Activated CD4-positive, alpha-beta T cell treated with anti-CD3 and anti-CD28 coated beads for 1 hour (primary cell): ENCODE measurements at places on chromosomes 2 and 18.
A peak's percentile ranks its signal among the peaks of the same experiment; 100 is the strongest.

DNA sequence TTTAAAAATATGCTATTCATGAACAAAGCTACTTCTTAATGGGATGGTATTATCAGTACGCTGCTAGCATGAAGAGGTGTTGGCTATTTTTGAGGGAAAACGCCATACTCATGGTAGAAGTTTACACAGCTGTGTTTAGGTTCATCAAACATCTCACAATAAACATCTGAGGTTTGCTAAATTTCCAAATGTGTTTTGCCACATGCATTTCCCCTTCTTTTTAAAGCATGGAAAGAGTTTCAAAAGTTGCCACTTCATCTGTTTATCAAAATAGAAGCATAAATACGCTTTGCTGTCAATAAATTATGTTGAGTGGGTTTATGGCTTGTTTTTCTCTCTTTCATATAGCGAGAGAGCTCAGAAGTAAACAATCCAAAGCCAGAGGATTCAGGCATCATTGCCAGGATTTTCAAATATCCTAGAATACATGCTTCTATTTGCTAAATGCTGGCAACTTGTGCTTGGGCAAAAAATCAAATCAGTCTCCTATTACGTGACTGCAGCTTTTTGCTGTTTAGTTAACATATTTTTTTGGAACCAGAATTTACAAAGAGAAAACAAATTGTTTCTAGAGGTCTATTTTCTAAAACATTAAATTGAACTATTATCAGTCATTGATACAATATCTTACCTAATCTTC lies 1919.9 kb upstream of the LRRTM1 start:
- no peak for DNase-seq

DNA sequence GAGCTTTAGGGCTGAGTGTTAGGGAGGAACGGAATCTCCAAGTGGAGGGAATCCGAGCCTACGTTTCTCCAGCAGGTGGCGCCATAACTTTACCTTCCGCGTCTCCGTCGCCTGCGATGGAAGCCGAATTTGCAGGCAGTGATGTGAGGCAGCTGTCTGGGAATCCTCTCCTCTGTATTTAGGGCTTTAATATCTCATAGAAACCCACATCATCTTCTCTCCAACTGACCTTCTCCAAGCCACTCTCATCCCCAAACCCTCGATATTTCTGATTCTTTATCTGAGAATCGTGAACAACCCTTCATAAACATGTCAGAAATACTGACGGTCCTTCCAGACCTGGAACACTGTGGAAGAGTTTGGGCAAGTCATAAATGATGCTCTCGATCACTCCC lies 27.5 kb downstream of the SIX2 start:
- peak; percentile 49 for DNase-seq

DNA sequence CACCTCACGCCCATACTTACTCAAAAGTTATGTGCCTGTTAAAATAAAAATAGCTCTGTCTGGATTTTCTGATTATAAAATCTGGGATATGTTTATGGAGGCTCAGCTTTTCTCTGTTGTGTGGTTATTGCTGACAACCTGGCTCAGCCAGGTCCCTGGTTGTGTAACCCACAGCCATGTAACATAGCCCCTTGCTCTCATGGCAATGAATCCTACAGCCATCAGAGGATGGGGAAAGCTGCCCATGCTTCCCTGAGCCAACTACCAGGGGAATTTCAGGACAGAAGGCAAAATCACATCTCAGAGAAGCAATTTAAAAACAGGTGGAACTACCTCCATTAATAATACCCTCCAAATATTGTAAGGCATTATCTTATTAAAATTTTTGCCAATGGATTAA lies 29.7 kb downstream of the ST8SIA5 start:
- DNase-seq = no peak

GRCh38 chr18:62713651-62714247 lies 1.6 kb upstream of the PHLPP1 start:
- no peak for DNase-seq

DNA sequence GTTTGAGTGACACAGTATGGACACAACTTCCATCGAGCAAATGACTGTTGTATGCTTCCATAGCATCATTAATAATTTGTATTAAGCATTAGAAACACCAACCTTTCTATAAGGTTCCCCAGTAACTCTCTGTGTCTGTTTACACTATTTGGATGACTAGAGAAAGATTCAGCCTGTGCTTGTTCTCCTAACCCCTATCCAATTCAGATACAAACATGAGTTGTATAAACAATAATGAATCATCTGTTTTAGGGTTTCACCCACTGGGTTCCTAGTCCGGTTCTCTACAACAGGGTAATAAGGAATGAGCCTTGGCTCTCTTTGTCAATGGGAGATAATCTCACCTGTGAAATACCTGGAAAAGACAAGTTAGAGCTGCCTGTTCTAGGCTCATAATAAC lies 894.1 kb upstream of the PIK3C3 start:
- DNase-seq = no peak

- DNase-seq = no peak
Observed at GRCh38 chr2:224925810-224926100, 116.5 kb downstream of the DOCK10 start.

GRCh38 chr2:239725551-239725890 lies 299.6 kb downstream of the NDUFA10 start:
- DNase-seq = no peak

GRCh38 chr2:11121099-11121822 lies 34.0 kb upstream of the SLC66A3 start:
- no peak for DNase-seq

DNA sequence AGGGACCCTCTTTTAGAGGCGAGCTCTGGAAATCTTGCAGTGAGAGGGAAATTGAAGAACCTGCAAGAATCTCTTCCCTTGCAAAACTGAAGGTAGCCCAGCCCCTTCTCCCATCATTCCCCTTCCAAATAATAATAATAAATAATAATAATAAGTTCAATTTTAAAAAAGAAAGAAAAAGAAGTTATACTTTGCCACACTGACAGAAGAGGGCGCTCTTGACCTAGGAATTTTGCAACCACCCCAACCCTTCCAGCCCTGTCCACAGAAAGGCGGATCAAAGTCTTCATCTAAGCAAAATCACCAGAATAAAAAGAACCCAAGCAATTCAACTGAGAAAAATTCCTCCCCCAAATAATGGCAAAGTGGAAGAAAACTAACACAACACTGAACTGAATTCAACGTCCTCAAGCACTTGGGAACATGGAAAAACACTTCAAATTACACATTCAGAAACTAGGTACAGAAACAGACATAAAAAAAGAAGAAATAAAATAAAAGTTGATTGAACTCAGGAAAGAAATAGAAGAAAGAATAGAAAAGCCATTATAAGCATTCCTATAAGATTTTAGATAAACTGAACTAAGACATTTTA lies 98.9 kb upstream of the GLS start:
- no peak for DNase-seq

GRCh38 chr2:74239346-74239745 lies 40.9 kb downstream of the MTHFD2 start:
- DNase-seq = no peak

DNA sequence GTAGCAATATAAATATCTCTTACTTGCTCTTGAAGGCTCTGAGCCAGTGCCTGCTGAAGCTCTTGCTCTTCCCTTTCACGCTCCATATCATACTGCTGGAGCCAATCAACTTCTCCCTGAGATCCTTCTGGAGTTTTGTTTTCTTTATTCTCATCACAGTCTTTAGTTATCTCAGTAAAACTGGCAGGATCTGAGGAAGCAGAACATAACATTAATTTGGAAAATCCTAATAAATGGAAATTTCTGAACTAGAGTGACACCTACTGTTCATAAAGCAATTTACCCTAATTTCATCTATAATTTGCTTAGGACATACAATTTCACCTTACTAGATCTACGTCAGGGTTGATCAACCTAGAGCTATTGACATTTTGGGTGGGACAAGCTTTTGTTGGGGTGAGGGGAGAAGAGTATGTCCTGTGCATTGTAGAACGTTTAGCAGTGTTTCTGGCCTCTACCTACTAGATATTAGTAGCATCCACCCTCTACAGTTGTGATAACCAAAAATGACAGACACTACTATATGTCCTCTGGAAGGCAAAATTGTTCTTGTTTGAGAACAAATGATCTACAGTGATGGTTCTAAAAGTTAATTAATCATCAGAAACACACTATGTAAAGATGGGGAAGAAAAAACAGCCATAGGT lies 47.2 kb downstream of the VIL1 start:
- DNase-seq = no peak

DNA sequence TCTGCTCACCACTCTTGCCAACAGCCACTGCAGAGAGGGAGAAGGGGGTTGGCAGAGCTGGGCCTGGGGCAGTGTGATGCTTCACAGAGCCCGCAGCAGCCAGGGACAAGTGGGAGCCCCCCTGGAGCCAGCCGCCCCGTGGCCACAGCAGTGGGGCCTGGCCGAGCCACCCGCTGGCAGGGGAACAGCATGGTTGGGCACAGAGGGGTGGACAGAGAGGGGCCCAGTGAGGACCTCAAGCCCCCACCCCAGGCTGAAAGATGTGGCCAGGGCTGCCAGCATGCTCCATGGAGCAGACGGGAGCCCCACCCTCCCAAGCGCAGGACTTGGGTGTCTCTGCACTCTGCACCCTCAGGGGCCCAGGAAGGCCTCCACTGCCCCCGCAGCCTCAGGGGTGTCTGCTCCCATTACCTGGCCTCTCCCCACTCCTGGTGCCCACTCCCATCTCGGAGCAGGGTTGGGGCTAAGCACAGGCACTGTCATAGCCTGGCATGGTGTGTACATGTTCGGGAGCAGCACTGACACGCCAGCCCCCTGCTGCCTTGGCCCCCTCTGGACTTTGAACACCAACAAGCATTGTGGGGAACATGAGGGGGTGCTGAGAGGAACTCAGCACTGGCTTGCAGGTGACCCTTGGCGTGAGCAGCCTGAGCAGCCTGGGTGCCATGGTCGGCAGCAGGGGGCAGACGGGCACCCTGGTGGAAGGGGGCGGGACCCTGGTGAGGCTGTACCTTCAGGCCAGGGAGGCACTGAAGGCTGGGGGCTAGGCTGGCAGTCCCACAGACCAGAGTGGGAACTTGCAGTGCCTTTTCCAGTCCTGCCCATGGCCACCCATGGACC lies 279.6 kb upstream of the CYP26B1 start:
- DNase-seq = no peak

DNA sequence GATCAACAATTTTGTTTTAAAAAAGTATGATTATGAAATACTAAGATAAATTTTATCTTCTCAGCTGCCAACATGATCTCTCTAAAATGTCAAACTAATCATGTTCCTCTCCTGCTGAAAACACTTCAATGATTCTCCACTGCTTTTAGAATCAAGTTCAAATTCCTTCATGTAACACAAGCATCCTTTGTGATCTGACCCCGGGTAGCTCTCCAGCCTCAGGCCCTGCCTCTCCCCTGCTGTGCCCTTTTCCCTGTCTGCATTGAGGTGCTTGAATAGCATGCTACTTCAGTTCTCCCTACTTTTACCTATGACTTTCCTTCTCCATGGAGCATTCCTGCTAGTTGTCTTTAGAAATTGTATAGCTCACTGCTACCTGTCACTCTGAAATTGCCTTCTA lies 274.8 kb downstream of the PDE11A start:
- DNase-seq = no peak

DNA sequence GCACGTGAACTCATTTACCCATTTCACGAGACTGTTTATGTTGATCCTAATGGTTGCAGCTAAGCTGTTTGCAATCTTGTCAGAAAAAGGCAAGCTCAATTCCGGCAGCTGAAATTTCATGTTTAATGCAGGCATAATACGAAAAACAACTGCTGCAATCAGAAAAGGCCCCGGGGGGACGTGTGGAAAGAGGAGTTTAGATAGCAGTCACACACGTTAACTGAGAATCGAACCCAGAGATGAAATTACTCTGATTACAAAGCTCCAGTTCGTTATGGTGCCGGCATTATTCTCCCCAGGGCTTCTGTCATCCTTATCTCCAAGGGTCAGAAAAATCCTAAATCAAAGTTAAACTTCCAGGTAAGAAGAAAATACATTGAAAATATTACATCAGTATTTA lies 79.9 kb upstream of the MYT1L start:
- no peak for DNase-seq

- DNase-seq = no peak
Observed at GRCh38 chr2:230910546-230911177, 14.4 kb downstream of the GPR55 start.

- DNase-seq = no peak
Observed at GRCh38 chr2:215363461-215364156, 51.8 kb downstream of the ATIC start.

DNA sequence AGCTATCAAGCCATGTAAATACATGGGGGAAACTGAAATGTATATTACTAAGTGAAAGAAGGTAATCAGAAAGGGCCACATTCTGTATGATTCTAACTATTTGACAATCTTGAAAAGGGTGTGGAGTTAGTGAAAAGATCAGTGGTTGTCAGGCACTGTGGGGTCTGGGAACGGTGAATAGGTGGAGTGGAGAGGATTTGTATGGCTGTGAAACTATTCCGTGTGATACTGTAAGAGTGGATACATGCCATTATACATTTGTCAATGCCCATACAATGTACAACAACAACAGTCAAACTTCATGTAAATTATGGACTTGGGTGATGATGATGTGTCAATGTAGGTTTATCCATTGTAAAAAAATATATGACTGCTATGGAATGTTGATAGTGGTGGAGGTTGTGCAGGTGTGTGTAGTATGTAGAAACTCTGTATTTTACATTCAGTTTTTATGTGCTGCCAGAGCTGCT lies 1116.2 kb downstream of the SUCLG1 start:
- no peak for DNase-seq

DNA sequence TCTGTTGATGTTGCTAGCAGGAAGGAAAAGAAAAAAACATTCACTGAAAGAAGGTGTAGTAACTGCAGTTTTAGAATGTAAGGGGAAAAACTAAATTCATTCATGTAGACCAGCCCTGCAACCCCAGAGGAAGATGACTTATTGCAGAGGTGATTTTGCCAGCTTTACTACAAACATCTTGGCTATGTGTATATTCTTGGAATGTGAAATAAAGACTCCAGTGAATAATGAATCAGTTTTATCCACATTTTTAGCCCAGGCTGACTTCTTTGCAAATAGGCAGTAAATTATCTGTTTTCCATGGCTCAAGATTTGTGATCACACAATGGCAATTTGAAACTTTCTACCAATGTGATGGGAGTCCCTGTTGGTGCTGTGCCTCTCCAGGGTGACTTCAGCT lies 206.1 kb upstream of the SETBP1 start:
- no peak for DNase-seq

DNA sequence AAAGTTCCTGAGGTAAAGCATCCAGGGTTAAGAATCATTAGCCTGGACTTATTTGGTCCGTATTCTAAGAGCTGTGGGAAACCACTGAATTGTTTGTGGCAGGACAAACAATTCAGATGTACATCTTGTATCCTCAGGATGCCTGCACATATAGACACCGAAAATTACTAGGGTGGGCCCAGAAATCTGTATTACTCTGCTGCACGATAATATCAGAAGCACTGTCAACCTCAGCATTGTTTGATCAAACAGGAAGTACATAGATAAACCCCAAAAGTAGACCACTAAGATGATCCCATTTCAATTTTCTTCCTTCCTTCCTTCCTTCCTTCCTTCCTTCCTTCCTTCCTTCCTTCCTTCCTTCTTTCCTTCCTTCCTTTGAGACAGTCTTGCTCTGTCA lies 34.2 kb upstream of the SPRED2 start:
- no peak for DNase-seq

DNA sequence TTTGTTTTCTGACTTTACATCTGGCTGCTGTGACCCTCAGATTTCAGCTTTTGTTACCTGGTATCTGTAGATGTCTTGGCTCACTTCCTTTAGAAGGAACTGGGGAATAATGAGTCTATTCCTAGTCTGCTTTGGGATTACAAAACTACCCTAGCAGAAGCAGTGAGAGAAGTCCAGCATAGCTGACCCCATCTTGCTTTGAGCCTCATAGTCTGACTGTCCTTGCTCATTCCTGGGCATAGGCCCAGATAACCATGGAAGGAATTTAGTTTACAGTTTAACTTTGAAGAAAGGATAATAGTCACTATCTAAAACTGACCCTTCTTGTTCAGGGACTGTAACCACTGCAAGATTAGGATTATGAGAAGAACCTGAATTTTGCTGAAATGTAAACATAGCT lies 163.0 kb upstream of the HNMT start:
- no peak for DNase-seq
